ENCODE measurements at places on chromosomes 2 and 18. TPM values are rescaled to one million over a fixed set of nuclear protein-coding genes. Genes with fewer than 3 reads are reported as not detected.

- no peak for DNase-seq
These were observed 2.8 kb upstream of the SGO2 start for GRCh38 chr2:200523158-200523557.

- peak; percentile 91 for DNase-seq
These were observed at the start of gene TANC1 for GRCh38 chr2:158968396-158969161. TSS of gene TANC1 (plus strand) at chr2:158968640. CDS start at chr2:159065911, 97,271 bp downstream.

PLEKHH2 gene
- 13.4 TPM for total RNA-seq

ABCG5 gene
- total RNA-seq, result not detected

AQP12B gene
- total RNA-seq, result not detected
